ENCODE measurements at places on chromosomes 6 and 20. TPM values are rescaled to one million over a fixed set of nuclear protein-coding genes. Genes with fewer than 3 reads are reported as not detected.

DNA sequence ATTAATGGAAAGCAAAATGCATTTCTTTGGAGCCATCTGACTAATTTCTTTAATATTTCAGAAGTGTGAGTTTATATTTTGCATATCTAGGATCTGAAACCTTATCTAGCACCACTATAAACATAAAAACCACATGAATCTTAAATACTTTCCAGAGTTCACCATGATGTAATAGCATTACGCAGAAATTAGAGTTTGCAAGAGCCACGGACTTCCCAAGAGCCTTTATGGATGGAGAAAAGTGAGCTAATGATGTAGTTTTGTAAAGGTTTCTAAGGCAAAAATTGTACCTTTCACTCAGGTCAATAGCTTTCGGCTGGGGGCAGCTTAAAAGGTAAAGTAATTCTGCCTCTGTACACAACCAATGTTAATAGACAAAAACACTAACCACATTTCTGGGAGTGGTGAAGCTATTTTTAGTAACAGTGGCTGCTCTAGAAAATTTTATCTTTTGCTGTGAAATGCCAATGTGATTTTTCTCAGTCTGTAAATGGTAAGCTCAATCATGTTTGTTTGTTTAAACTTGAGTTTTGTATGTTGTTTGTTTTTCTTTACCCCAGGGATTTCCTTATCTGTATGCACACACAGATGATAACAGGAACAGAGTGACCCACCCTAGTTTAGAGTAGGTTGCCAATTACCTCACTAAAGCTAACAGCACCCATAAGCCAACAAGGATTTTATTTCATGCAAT, 80.5 kb downstream of the FILIP1 start:
- no peak for DNase-seq

GRCh38 chr6:109488001-109488400, 5.0 kb upstream of the ZBTB24 start:
- DNase-seq, result no peak

BMP5 gene
- 2.4 TPM for total RNA-seq

ULBP3 gene
- total RNA-seq, result 2.5 TPM

DNA sequence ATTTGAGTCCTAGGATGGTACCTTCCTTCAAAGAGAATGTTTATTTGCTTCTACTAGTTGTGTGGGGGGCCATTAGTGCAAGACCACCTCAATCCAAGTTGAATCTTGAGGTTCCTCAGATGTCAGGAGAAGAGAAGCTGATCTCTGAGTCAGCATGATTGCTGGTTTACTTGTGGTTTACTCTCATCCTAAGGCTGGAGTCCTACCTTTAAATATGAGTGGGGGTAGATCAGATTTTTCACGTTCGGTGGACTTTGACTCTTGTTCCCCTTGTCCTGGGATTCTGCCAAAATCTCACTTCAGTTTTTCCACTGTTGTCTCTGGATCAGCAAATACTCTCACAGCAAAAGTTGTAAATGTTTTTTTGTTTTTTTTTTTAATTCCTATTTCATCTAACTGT, 84.6 kb upstream of the F13A1 start:
- no peak for DNase-seq

GRCh38 chr6:167122041-167122826, 662 bp upstream of the CCR6 start:
- no peak for DNase-seq

DNA sequence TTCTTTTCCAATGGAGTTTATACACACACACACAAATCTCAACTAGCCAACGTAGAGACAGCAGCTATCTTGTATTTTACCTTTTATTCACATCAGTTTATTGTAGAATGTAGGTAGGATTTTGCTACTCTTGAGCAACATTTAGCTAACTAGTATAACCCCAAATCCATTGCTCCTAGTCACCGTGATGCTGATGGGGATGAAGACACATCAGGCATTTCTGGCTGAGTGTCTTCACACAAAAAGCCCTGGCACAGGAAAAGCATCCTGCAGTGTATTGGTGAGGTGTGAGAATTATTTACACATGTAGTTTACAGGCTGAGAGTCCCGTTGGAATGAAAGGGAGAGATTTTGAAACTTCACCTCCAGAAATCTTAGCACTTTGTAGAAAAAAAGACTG, 65.9 kb upstream of the FBXL4 start:
- no peak for DNase-seq

- DNase-seq, result no peak
These were observed 304.4 kb upstream of the JAG1 start for GRCh38 chr20:10978019-10978702.

Data from mucosa of gallbladder (tissue), 1 donor.